ENCODE measurements at places on chromosomes 2 and 18.

GRCh38 chr18:49183921-49184320 lies 233.2 kb upstream of the SMAD7 start:
- no peak for DNase-seq

DNA sequence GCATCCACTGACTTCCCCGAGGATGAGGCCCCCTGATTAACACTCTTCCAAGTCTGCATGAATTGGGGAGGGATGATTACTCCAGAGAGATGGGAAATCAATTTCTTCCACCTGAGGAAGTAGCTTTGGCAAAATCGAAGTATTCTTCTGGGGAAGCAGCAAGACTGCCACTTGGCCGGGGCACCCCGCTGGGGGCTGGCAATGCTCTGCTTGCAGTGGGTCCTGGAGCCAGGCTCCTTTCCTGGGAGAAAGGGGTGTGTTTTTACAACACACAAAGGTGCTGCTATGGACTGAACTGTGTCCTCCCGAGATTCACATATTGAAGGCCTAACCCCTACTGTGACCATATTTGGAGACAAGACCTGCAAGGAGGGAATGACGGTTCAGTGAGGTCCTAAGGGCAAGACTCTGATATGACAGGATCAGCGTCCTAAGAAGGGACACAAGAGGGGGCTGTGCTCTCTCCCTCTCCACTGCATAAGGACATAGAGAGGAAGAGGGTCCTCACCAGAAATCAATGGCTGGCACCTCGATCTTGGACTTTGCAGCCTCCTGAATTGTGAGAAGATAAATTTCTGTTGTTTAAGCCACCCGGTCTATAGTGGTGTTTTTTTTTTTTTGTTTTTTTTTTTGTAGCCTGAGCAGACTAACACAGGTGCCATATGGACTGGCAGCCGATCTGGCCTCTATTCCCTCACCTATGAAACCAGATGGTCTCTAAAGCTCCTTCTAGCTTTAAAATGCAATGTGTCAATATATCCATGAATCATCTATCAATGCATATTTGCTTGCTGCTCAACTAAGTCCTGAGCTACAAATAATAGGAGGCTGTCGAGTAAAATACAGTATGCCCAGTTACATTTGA lies 3.6 kb upstream of the SMARCAL1 start:
- no peak for DNase-seq

GRCh38 chr18:25233528-25234321 lies 118.2 kb downstream of the ZNF521 start:
- DNase-seq: no peak

GRCh38 chr18:63213331-63213900 lies 106.2 kb downstream of the BCL2 start:
- peak; percentile 21 for DNase-seq

DNA sequence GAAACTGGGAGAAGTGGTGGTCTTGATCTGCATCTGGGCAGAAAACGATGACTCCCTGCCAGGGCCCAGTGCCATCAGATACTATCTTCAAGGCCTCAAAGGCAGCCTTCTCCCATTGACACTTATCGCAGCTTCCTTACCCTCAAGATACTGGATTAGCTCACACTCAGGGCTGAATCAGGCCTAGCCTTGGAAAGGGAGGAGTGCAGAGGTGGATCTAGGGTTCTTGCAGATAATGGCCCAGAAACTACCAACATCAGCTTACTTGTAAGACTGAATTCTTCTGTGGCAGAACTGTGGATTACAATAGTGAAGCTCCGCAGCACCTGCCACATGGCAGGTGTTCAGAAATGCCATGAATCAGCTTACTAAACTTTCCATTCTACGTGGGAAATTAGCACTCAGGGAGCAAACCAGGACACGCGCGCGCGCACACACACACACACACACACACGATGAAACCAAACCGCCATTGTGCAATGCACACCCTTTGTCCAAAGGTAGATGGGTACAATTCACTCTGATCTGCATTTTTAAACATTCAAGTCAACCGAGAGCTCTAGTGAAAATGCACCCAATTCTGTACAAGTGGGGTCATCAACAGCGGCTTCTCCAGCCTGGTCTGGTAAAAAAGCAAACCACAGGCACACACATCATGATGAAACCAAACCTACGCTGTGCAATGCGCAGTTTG lies 26.3 kb upstream of the TMEM182 start:
- DNase-seq: no peak

GRCh38 chr2:36701918-36702317 lies 5.4 kb downstream of the VIT start:
- DNase-seq: no peak

DNA sequence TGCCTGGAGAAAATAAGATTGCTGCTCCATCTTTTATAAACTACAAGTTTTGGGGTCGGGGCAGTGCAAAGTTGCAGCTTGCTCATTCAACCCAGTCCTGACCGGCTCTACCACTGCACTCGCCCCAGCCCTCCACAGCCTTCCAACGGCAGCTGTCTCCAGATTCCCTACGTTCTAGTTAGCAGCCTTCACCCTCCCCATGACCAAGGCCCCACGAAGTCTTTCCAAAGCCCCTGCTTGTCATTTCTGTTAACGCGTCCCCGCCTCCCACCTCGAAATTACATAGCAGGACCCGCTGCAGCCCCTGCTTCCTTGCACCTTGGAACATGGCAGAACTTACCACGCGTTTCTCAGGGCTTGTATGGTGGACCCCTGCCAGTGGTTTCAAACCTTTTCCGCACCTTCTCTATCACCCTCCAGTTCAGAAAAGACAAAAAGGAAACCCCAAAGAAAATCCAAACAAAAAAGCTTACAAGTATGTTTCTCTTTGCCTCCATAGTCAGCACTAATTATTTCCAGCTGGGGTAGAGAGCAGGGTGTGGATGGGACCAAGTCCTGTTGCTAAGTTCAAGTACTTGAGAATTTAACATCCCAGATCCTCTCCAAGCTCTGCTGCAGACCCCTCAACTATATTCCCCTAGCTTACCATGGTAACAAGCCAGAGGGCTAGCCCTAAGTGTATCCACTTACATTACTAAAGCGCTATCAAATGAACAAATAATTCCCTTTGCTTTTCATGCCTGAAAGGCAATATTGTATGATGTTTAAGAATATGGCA lies 161.5 kb downstream of the TGIF1 start:
- DNase-seq: no peak

GRCh38 chr2:34153484-34153883 lies 554.4 kb upstream of the FAM98A start:
- DNase-seq: no peak

GRCh38 chr18:63207143-63207790 lies 112.3 kb downstream of the BCL2 start:
- no peak for DNase-seq

DNA sequence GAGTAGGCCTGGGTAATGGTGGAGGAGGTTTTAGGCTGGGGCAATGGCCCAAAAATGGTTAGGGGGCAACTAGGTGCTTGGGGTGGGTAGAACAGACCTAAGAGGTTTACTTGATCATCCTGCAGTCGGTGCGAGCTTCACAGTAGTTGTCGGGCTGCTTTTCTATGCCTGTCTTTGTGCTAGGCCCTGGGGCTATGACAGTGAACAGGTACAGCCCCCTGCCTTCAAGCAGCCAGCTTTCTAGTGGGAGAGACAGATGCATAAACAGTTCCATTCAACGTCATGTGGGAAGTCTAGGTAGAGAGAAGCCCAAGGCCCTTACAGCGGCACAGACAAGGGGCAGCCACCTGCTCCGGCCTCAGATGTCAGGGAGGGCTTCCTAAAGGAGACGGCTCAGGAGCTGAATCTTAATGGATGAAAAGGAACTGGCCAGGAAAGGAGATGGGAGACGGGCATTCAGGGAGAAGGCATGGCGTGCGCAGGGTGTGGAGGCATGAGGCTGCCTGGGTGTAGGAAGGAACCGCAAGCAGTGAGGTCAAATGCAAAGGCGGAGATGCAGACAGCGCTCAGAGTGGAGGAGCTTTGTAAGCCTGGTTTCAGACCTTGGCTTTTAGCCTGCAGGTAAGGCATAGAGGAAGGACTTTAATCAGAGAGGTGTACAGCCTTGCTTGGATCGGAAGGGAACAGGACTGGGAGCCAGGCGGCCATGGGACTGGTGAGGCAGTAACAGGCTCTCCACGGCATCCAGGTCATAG lies 6.0 kb downstream of the CTIF start:
- DNase-seq: no peak

GRCh38 chr18:212780-213179 lies 54.4 kb downstream of the USP14 start:
- no peak for DNase-seq

DNA sequence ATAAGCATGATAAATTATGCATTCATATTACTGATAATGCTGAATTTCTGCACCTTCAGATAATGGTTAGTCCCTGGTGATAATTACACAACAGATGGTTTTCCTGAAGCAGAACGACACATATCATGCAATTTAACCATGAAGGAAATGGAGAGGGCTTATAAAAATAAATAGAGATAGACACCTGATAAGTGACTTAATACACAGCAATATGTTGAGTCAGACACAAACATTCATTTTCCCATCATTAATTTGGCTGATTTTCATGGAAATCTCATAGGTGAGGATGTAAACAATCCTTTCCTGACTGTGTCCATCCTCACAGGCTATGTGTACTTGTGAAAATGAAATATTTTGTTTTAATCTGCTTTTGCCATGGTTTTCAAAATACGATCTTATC lies 36.9 kb upstream of the DSEL start:
- no peak for DNase-seq

DNA sequence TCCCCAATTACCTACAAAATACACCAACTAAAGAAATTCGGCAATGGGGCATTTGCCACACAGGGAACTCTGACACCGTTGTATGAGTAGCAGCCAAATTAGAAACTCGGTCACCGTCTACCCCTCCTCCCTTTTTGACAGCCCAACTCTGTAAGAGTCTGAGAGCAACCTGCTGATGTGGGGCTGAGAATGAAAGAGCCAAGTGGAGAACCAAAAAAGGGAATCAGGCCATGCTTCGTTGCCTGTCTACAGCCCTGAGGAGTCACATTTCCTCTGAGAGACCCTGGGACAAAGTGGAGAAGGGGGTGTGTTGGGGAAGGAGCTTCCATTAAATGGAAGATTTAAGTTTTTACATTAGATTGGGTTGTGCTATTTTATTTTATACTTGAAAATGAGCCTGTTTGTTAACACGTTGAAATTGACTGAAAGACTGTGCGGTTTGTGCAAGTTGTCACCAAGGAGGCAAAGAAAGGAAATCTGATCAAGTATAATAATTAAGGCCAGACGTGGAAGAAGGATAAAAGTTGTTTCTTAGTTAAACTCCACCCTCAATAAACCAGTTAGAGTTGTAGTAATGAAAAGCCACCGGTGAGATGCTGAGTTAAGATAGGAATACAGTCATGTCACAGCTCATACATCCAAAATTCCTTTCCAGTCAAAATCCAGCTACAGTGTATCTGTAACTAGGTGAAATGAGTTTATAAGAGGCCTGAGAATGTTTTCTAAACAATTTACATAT lies 131.7 kb upstream of the CREB1 start:
- no peak for DNase-seq

- no peak for DNase-seq
These were observed 1.5 kb upstream of the KLHL30 start for GRCh38 chr2:238136820-238137537.

DNA sequence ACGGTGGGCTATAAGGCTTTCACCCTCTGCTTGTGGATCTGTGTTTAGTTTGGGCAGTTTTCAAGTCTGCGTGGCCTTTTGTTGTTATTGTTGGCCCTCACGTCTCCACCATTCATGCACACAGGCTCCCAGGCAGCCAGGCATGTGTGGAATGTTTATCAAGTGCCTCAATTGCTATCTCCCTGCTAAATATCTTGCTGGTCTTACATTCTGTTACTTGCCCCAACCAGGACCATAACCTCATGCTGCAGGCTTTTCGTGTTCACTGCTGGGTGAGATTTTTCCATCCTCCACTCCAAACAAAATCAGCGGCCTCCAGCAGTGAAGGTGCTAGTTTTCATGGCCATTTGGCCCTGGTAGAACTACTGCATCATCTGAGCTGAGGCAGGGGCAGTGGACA lies 63.0 kb upstream of the DSC1 start:
- no peak for DNase-seq

DNA sequence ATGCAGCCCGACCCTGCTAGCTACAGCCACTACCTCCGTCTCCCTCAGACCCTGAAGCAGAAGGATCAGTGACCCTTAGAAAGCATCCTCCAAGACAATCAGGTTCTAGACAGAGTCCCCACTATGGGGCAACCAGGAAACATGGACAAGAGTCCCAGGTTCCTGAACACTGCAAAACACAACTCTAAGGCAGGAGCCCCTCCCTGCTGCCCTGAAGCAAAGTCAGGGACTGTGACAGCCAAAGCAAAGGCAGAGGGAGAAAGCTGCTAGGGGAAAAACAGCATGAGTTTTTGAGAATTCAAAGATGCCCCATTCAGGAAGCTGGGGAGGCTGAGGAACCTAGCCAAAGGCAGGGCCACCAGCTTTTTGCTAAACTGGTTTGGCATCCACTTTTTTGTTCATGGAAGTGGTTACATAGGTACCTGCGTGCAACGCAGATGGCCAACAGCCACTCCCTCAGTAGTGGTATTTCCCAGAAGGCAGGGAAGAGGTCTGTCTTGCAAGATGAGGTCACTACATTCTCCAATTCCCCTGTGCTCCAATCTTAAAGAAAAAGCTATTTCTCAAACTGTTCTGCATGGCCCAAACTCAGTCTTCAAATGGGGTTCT lies 33.2 kb downstream of the MYO5B start:
- no peak for DNase-seq

GRCh38 chr2:127407661-127408003 lies 10.6 kb upstream of the PROC start:
- no peak for DNase-seq

GRCh38 chr2:16404146-16404545 lies 261.5 kb downstream of the CYRIA start:
- no peak for DNase-seq

GRCh38 chr2:11553661-11554398 lies 20.0 kb downstream of the GREB1 start:
- DNase-seq: no peak

GRCh38 chr18:44920441-44920840 lies 239.8 kb downstream of the SETBP1 start:
- DNase-seq: no peak

GRCh38 chr18:24982831-24983230 lies 369.1 kb downstream of the ZNF521 start:
- DNase-seq: no peak
